Activated CD4-positive, alpha-beta T cell treated with anti-CD3 and anti-CD28 coated beads, Interleukin-2, amount 10 ng/mL, durations not matched to agents 7 days and 5 days (primary cell): ENCODE measurements at places on chromosomes 6 and 20. TPM values are rescaled to one million over a fixed set of nuclear protein-coding genes. Genes with fewer than 3 reads are reported as not detected.

TMEM217 gene
- total RNA-seq: 1.3 TPM

FNDC11 gene
- total RNA-seq: 0.57 TPM

SLC16A10 gene
- 3.2 TPM for total RNA-seq

CSNK2B gene
- total RNA-seq: 218 TPM

STAU1 gene
- total RNA-seq: 57.8 TPM

EPB41L1 gene
- total RNA-seq: 0.22 TPM

DAAM2 gene
- not detected for total RNA-seq

RAET1E gene
- total RNA-seq: not detected
